ENCODE measurements at places on chromosomes 5 and 9.

DNA sequence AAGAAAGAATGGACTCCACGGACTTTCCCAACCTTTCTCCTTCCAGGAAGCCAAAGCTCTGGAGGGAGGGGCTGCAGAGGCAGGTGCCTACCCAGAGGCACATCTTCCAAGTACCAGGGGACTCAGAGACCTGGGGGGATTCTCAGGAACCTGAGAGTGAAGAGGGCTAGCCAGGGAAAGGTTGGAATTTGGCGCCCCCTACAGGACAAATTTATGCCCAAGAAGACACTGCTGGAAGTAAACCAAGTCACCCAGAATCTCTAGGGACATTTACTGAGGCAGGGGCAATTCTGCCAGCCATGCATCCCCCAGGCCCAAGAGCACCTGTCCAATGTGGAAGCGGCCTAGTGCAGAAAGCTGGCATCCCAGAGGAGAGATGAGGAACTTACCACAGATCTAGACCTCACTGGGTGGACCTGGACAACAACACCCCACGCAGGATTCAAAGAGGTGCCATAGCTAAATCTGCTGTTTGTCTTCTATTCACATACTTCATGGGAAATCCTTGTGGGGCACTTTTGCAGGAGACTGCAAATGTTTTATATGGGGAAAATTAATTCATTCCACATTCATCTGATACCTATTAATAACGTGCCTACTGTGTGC is 25.9 kb upstream of the IDNK start:
- no peak for DNase-seq

DNA sequence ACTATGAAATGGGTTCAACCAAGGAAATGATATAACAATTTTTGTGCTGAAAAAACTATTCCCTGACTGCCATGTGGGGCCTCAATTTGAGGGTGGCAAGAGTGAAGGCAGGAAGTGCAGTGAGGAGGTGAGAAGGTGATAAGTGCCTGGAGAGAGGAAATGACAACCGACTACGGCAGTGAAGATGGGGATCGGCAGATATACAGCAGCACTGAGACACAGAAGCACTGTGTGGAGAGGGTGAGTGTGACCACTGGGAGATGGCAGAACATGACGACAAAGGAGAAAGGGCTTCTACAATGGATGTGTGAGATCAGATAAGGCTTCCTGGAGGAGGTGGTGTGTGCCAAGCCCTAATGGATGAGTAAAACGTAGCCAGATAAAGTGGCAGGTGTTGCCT is 271.8 kb downstream of the TRIM32 start:
- no peak for DNase-seq

GRCh38 chr5:40778133-40778532 is 20.0 kb downstream of the PRKAA1 start:
- DNase-seq: no peak

- DNase-seq: no peak
Measured at GRCh38 chr5:158484150-158484549, 615.6 kb downstream of the EBF1 start.

GRCh38 chr5:122940890-122941289 is 95.5 kb downstream of the SNX24 start:
- no peak for DNase-seq

GRCh38 chr5:142492781-142493281 is 168.0 kb upstream of the SPRY4 start:
- no peak for DNase-seq

- DNase-seq: no peak
Measured at GRCh38 chr9:120480707-120481106, 99.3 kb downstream of the CDK5RAP2 start.

DNA sequence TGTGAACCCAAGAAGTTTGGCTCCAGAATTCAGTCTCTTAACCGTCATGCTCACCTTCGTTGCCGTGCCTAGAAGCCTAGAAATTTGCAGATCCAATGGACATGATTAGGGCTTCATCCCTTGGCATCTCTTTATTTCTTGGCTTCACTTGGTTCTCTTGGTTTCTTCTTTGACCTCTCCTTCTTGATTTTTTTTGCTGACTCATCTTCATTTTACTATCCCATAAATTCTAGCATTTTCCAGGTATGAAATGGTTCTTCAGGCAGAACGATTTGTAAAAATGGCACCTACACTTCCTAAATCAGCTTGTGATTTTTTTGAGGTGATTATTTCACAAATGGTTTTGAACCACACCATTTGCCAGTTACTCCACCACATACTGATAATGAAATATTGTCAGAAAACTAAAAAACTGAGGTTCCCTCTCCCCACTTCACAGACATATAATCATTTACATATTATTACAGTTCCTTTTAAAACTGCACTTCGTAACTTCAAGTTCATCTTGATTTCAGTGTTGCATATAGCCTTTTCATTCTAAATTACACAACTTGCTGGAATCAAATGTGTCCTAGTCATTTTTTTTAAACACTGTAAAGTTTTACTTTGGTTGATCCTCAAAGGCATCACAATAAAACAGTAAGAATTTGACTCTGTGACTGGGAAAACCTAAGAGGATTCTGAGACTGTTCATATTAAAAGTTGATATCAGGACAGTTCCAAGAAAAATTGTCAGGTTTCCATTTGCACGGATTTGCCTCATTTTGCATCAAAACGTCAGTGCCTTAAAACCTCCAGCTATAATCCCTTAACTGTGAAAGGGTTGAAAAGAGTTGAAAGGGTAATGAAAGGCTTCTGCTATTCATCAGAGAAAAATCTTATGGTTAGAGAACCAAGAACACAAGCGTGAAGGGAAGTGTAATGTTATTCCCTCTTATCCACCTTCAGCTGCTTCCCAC is 8.9 kb upstream of the NREP start:
- no peak for DNase-seq

- DNase-seq: no peak
Measured at GRCh38 chr5:82104872-82105271, 133.0 kb downstream of the ATG10 start.

- DNase-seq: no peak
Measured at GRCh38 chr5:155027993-155028629, 14.6 kb downstream of the KIF4B start.

DNA sequence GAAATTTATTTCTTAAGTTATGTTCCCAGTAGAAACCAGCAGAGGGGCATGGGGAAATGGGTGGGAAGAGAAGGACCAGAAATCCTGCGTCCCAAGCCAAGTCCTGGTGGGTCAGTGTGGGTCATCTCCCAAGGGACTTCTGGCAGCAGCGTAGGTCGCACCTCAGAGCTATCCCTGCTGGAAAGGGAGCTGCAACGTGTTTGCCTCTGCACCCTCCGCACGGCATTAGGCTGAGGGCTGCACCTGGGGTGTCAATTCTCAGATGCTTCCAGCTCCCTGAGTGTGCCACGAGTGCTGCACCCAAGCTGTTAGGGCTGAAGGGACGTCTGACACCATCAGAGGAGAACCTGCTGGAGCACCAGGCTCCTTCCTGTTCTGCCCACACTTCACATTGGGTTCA is 182.8 kb downstream of the CACNA1B start:
- DNase-seq: no peak

DNA sequence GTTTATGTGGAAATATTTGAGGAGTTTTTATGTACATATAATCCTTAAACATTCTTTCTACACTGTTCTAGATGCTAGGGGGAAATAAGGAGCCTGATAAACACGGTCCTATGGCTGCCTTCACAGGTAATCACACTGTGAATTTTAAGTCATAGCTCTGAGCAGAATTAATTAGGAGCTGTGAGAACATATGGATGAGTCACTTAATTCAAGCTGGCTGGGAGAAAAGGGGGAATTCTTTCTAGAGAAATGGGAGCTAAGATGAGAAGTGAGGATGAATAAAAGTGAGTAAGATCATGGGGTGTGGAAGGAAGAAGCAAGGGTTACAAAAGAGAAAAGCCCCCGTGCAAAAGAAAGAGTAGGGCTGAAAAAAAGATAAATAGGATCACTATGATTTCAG is 290.8 kb downstream of the DNAH5 start:
- no peak for DNase-seq

GRCh38 chr5:127298036-127298429 is 7.4 kb downstream of the MEGF10 start:
- no peak for DNase-seq

DNA sequence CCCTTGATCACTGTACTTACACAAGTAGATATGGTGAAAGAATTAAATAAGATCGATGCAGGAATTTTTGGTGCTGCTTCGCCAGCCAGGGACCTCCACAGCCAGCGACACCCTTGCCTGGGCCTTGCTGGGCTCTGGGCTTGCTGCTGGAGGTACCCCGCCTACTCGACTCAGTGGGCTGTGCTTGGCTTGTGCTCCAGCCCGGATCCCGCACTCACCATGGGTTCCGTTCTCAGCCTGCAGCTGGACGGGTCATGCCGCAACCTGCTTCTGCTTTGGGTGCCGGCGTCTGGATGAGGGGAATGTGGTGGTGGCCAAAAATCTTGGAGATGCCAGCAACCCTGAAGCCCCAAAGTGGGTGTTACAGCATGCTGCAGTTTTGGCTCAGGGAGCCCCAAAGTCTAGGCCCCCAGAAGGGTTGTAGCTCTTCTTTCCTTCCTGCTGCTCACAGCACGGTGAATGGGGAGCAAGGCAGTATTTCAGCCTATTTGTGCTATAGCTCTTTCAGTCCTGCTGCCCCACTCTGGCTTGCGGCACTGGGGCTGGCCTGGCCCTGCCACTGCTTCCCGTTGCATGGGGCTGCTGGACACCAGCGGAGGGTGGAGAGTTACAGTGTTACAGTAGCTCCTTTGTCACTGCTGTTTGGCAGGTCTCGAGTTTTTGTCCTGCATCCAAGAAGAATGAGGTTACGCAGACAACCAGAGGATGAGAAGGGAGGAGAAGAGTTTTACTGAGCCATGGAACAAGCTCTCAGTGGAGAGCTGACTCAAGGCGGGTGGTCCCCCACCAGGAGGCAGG is 48.0 kb downstream of the TARS1 start:
- no peak for DNase-seq

DNA sequence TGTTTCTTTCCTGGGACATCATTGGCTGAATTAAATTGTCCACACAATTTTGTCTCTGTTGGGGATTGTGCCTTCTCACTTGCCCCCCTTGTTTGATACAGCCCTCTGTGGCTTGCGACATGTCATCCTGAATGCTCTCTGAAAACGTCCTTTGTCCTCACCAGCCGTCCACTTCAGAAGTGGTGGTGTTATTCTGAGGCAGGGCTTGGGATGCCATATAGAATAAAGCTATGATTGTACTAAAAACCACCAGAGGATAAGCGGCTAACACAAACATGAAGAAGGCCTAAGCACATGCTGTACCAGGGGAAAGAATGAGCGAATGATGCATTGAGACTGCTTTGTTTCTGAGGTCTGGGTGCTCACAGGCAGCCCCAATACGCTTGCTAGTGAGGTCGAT is 3.5 kb upstream of the SNX30 start:
- DNase-seq: no peak

- DNase-seq: no peak
Measured at GRCh38 chr9:129275626-129276247, 97.7 kb upstream of the IER5L start.

DNA sequence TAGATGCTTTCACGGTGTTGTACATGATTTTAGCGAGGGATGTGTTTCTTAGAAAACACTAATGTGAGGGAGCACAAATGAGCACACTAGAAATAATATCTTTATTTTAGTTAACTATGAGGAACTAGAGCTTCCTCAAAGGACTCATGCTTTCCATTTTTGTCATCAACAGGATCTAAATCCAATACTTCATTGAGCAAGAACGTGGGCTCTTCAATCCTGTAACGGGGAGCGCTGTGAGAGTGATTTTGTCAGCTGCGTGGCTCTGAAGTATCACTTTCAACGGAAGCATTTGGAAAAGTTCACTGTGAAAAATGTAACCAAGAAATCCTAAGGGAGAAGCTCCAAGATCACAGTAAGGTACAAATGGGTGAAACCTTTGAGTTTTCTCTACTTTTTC is 93.2 kb downstream of the LIX1 start:
- no peak for DNase-seq

GRCh38 chr5:162323466-162323865 is 255.9 kb downstream of the GABRG2 start:
- DNase-seq: no peak

DNA sequence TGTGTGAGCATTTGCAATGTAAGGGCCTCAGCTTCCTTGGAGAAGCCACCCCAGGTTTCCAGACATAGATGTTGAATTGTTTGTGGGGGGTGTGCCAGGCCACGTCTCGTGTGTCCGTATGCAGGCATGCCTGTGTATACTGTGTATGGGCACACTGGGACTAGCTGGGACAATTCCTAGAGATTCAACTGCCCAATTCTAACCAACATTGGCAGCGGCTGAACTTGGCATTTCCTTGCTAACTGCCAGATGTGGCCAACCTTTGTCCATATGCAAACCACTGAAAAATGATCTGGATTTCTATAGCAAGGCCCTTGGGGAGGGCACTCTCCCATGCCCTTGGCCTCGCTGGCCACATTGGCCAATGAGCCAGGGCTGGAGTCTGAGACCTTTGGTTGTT is 50.3 kb downstream of the SAR1B start:
- DNase-seq: no peak

DNA sequence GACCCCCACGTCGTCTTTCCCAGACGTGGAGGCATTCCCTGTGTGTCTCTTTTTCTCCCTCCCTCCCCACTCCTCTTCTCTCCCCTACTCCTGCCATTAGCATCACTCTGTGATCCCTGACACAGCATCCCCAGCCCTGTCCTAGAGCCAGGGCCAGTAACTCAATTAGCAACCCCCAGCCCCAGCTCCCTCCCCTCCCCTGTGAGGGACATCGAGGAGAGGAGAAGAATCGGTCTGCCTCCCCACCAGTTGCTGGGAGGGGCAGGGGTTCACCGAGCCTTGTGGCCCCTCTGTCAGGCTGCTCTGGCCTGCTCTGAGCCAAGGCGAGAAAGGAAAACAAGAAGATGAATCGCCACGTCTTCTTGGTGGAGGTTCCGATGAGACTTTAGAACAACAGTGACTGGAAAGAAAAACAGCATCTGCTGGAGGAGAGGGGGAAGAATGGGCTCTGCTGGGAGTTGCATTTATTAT is 123.1 kb downstream of the PAPPA start:
- no peak for DNase-seq

DNA sequence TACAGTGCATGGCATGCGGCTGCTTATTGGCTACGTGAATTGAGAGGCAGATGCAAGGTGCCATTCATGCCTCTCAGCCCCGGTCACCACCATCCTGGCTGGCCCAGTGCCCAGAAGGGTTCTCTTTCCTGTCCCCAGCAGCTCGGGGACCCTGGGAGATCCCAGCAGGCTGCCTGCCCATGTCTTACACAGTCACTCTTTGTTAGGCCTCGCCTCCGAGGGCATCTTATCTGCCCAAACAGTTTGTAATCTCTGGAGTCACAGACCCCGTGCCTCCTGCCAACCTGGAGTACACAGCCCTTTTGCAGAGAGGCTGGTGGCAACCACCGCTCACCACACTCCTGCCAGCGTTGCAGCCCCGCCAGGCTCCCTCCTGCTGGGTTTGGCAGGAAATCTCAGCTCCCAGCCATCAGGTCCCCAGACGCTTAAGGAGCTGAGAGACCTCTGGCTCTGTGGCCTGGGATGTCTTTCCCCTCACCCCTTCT is 7.0 kb upstream of the AK1 start:
- no peak for DNase-seq

GRCh38 chr5:21765406-21765805 is 1087.7 kb downstream of the CDH12 start:
- DNase-seq: no peak

DNA sequence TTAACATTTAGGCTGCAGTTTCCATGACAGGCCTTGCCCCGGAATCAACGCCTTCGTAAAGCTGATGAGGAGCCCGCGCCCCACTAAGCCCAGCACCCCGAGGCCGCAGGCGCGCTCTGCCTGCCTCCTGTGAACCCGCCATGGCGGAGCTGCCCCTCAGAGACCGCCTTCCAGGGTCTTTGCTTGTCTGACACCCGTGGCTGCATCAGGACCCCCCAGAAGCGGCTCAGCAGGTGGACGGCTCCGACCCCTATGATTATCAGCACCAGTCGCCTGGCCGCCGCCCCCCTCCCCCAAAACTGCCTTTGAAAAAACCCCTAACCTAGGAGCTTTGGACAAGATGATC is 507 bp upstream of the DPH7 start:
- DNase-seq: no peak

Measured in activated naive CD4-positive, alpha-beta T cell (primary cell).